ENCODE measurements at places on chromosomes 2 and 18.

- DNase-seq, result no peak
These were observed 73.0 kb upstream of the CYRIA start for GRCh38 chr2:16738361-16739225.

GRCh38 chr2:84900971-84901370 is 4.5 kb upstream of the TMSB10 start:
- DNase-seq, result no peak

DNA sequence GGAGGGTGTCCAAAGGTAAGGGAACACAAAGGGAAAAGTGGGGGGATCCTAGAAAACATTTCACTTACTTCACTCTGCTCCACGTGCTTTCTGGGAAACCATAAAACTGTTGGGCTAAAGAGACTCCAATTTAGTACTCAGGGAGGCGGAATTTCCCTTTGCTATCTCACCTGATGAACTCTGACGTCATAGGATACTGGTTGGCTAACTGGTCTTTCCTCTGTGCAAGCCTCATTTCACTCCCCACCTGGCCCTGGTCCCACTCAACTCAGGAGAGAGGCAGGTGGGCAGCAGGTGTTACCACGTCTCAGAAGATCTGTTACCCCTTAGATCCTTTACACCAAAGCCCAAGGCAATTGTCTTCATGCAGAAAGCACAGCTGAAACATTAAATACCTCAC is 51.8 kb upstream of the PMAIP1 start:
- DNase-seq, result no peak

DNA sequence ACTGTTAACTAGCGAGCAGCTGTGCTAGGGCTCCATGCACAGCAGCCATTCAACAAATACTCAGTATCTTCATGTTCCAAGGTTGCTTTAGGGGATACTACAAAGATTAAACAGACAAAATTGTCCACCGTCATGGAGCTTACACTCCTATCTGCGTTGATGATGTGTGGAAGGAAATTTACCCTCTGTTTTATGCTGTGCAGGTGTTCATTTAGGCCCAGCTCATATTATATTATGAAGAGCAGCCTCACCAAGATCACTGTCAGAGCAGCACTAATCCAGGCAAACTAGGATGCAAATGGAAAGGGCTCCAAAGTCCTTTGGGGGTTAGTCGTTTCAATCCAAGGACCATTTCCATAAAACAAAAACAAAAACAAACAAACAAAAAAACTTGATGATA is 13.4 kb upstream of the WIPF1 start:
- no peak for DNase-seq
